ENCODE measurements at places on chromosomes 5 and 9.

DNA sequence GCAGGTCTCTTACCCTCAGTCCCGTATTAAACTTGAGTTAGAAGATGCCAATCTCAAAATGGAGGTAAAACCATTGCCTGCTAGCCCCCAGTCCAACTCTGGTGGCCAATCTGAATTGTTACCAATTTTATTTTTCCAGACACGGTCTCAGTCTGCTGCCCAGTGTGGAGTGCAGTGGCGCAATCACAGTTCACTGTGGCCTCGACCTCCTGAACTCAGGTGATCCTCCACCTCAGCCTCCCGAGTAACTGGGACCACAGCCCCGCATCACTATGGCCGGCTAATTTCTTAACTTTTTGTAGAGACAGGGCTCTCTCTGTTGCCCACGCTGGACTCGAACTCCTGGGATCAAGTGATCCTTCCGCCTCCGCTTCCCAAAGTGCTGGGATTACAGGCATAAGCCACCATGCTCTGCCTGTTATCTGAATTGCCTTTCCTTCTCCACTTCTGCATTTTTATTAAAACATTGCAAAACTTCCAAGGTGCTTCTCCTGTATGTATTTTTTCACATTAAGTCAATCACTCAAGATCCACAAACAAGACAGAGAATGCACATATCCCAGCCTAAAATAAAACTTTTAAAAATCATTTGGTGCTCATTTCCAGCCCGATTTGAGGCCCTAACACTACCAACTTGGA is 2.3 kb downstream of the FANCC start:
- DNase-seq = no peak

- DNase-seq = no peak
These were observed 36.8 kb upstream of the C5orf58 start for GRCh38 chr5:170195961-170196360.

- DNase-seq = no peak
These were observed 20.1 kb downstream of the LHFPL2 start for GRCh38 chr5:78628270-78628992.

DNA sequence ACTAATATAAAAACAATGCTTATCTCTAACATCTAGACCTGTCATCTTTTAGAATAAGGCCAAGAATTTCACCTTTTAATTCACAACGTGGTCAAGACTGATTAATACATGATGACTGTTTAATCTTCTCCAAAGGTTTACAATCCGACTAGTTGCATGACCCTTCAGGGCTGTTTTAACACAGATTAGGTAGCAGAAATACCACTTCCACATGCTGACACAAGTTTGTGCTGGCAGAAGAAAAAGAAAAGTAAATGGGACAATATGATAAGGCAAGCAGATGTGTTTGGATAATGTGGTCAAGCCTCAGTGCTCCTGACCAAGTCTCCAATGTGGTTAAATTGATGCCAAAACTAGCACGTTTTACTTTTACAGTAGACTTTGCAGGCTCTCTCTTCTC is 31.1 kb downstream of the SEMA6A start:
- DNase-seq = no peak

DNA sequence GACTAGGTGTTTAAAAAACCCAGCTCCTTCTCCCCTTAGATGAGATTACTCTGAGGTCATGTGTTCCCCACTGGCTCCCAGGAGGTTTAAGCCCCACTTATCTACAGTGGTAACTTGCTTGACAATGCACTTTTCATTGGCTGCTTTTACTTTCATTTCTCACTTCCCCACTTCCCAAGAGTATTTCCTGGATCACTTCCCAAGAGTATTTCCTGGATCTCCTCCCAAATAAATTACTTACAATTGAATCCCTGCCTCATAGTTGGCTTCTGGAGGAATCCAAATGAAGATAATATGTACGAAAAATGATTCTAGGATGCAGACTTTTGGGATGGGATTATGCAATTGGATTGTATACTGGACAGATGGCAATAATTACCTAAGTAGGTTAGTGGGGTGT is 47.1 kb upstream of the CHSY3 start:
- no peak for DNase-seq

- DNase-seq = no peak
These were observed 105.0 kb upstream of the PRSS3 start for GRCh38 chr9:33690143-33690933.
